Stimulated activated CD8-positive, alpha-beta memory T cell treated with anti-CD3 and anti-CD28 coated beads, Interleukin-7, amount 100 ng/mL, for 24 hours (primary cell): ENCODE measurements at places on chromosomes 2 and 18.

DNA sequence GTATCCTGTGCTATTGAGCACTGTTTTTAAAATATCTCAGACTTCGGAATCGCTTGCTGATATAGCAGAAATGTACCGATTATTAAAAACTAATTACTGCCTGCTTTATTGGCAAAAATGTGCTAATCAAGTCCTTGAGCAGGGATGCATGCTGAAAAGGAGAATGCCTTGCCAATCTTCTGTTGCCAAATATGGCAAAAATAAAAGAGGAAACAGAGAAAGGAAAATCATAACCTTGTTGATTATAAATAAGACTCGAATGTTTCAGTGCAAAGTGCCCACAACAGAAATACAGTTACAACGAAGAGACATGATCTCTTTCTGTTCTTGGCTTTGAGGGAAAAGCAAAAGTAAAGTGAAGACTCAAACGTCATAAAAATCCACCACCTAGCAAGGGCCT lies 248.5 kb downstream of the TMEM182 start:
- DNase-seq = no peak

DNA sequence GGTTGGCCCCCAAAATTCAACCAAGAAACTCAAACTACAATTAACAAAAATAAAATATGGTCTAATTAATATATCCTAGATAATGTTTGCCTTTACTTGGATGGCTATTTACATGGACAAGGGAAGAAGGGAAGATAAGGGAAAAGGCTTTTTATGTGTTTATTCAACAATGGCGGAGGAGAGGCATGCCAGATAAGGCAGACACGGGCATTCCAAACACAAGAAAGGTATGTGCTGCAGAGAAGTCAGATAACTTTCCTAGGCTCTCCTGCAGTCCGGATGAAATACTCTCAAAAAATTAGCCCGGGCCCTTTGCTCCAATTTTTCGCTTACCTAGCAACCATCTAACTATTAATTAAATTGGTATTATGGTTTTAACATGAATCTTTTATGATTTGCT lies 5.1 kb upstream of the TTR start:
- no peak for DNase-seq

- DNase-seq = no peak
These were observed 78.1 kb upstream of the TTC39C start for GRCh38 chr18:23936381-23936958.

- no peak for DNase-seq
These were observed 54.3 kb downstream of the CDK15 start for GRCh38 chr2:201860636-201861066.

GRCh38 chr2:37631698-37632097 lies 39.7 kb downstream of the CDC42EP3 start:
- no peak for DNase-seq

GRCh38 chr2:217593732-217594131 lies 409.1 kb downstream of the TNS1 start:
- no peak for DNase-seq

- no peak for DNase-seq
These were observed 121.3 kb downstream of the AGAP1 start for GRCh38 chr2:235614900-235615712.
